ENCODE measurements at places on chromosomes 4 and X. TPM values are rescaled to one million over a fixed set of nuclear protein-coding genes. Genes with fewer than 3 reads are reported as not detected.

DNA sequence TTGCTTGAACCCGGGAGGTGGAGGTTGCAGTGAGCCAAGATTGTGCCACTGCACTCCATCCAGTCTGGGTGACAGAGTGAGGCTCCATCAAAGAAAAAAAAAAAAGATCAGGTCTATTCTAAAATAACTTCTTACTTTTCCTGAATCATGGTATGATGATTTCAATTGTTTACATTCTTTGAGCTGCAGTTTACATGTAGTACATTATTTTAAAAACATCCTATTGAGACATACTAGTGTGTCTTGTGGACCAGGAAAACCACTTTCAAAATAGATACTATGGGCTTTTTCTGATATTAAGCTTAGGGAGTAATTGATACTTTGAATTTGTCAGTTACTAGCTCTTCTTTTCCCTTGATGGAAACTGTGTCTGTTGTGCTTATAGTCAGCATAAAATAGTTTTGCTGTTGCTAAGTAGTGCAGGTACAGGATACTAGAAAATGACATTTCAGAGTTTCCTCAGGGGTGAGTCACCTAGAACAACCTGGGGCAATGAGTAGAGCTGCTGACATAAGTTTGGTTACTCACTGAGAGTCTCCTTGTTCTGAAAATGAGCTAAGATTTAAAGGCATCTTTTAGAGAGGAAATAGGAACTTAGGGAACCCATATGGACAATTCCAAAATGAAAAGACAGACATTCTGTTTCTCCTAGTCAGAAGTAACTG is 53.2 kb upstream of the C4orf54 start:
- DNase-seq = no peak

- DNase-seq = no peak
Observed at GRCh38 chr4:85867271-85867670, 392.3 kb downstream of the ARHGAP24 start.

DNA sequence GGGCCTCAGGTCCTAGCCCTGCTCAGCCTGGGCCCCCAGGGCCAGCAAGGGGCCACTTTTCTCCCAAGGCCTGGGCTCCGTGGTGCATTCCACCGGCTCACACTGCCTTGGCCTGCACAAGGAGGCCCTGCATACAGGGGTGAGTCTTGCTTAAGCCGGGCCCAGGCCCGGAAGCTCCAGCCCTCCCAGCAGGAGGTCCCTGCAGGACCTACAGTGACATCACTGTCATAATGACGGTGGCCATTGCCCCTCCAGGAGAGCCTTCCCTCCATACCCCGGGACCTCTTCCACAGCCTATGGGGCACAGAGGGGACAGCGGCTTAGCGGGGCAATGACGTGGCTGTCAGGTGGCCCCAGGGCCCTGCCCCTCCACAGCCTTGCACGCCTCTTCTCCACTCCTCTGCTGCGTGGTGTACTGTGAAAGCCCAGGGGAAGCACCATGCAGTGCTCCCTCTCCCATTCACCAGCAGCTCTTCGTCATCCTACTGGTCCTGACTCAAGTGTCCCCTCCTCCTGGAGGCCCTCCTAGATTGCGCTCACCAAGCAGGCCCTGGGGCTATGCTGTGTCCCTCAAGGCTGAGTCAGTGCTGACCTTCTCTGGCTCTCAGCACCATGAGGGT is 32.3 kb upstream of the AFAP1 start:
- no peak for DNase-seq

The HTRA3 gene
- 10.6 TPM for polyA plus RNA-seq
